NCI-H2107 (cell line): ENCODE measurements at places on chromosomes 16 and 17.
A peak's percentile ranks its signal among the peaks of the same experiment; 100 is the strongest.

GRCh38 chr17:44335968-44336367 is 9.1 kb upstream of the GRN start:
- DNase-seq = no peak

DNA sequence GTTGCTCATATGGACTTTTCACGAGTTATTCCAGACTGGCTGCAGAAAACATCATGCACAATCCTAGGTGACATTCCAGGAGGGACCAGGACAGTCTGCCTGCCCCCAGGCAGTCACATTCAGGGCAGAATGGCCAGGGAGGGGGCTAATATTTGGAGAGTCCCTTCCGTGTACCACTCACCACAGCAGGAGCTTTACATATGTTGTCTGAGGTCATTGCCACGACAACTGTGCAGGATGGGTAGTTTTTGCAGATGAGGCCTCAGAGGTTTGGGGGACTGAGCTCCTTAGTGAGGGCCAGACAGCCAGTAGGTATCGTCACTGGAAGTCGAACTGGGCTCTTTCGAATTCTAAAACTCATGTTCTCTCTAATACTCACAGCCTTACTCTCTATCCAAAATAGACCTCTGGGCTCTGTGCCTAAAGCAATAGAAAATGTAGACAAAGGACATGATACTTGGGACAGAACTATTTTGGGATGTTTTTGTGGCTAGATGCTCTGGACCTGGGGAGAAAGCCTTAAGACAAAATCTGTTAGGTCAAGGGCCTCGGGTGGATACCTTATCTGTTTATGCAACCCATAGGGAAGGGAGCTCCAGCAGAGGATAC is 338.5 kb downstream of the MAF start:
- no peak for DNase-seq

DNA sequence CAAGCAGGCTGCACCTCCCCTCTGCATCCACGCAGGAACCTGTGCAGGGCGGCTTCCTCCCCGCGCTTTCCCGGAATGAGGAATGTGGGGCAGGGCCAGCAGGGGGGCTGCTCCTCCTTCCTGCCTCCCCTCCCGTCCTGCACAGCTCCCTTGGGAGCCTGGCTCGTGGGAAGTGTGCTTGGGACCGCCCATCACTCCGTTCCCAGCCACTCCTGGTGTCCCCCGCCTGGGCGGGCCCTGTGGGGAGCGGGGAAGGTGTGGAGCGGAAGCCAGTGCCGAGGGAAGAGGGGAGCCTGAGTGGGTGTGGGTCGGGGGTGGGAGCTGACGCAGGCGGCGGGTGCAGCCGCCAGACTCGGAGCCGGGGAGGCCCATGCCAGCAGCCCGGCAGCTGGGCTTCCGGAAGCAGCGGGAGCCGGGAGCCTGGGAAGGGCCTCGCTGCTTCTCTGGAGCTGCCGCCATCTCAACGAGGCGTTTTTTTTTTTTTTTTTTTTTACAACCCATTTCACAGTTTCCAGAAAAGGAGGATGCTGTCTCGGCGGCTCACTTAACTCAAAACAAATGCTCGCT is 24.1 kb downstream of the BAHCC1 start:
- DNase-seq = peak; percentile 86

GRCh38 chr17:79142375-79142774 is 67.8 kb downstream of the ENGASE start:
- no peak for DNase-seq

DNA sequence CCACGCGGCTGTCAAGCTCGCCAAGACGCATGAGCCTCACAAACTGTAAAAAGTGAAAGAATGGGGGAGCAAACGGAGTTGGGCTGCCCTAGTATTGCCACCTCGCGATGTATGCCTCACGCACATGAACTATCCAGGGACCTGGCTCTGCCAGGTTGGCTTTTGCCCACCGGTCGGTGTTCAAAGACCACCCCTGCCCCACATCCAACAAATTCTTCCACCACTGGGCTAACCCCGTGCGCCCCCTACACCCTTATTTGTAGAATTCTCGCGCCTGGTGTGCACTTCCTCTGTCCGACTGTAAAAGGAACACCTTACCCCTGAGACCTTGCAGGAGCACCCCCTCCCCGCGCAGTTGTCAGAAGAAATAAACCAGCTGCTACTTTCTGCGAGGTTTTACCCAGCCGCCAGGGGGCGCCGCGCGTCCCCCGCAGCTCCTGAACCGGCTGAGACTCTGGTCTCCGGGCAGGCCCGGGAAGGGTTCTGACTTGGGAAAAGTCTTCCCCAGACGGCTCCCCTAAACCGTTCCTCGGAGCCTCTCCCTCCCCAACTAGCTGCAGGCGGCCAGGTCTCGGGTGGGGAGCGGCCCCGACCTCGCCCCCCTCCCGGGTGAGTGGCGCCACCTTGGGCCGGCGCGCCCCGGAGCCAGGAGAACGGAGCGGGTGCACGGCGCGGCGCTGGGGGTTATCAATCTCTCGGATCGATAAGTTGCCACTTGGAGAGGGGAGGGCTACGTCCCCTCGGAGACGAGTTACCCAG is 1.7 kb upstream of the ZNF423 start:
- no peak for DNase-seq

GRCh38 chr17:65820811-65821210 is 259.4 kb upstream of the AXIN2 start:
- no peak for DNase-seq

- no peak for DNase-seq
Observed at GRCh38 chr16:31327646-31328225, 27.2 kb upstream of the ITGAX start.

GRCh38 chr16:78362524-78363135 is 263.2 kb downstream of the WWOX start:
- no peak for DNase-seq

GRCh38 chr16:73071131-73071940 is 23.4 kb upstream of the ZFHX3 start:
- DNase-seq = peak; percentile 70

- DNase-seq = no peak
Observed at GRCh38 chr16:85473909-85474620, 139.1 kb upstream of the GSE1 start.

- no peak for DNase-seq
Observed at GRCh38 chr17:7548585-7549400, at the start of gene TNFSF12. Gene TNFSF12, plus strand, starts transcription at chr17:7549058. Its CDS starts 96 bp downstream, at chr17:7549154.

- DNase-seq = peak; percentile 89
Observed at GRCh38 chr17:76737676-76738467, at the start of gene MFSD11. Gene MFSD11, plus strand, starts transcription at chr17:76738119. Its CDS starts 234 bp downstream, at chr17:76738353.

GRCh38 chr17:17722081-17722905 is 41.0 kb downstream of the RAI1 start:
- DNase-seq = no peak

DNA sequence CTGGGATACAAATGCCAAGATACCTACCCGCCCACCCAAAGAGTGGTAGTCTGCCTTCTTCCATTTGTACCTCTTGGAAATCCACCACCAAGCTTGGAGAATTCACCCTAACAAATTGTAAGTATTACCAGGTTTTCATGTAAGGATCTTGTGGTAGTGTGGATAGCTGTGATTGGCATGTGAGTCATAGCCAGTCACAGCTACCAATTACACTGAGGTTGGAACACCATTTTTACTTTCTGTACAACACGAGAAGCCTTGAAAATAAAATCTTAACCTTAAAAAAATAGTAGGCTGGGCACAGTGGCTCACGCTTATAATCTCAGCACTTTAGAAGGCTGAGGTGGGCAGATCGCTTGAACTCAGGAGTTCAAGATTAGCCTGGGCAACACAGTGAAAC is 18.5 kb upstream of the SLC35G3 start:
- no peak for DNase-seq

- DNase-seq = no peak
Observed at GRCh38 chr16:17470182-17470907, 415 bp downstream of the XYLT1 start.

- no peak for DNase-seq
Observed at GRCh38 chr16:82756283-82756599, 129.5 kb downstream of the CDH13 start.

DNA sequence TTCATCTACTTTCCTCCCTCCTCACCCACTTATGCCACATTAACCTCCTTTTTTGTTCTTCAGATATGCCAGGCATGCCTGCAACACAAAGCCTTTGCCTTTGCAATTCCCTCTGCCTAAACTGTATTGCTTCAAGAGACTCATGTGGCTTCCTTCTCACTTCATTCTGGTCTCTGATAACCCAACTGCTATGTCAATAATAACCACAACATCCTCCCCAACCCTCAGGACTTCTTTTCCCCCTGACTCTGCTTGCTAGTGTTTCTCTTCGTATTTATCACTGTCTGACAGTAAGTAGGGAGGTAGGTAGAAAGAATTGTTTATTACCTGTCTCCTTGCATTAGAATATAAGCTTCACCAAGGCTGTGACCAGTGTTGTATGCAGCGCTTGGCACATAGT is 22.4 kb downstream of the RBL2 start:
- no peak for DNase-seq

- DNase-seq = peak; percentile 34
Observed at GRCh38 chr17:28547623-28548416, 4.6 kb downstream of the UNC119 start.

- DNase-seq = no peak
Observed at GRCh38 chr17:80831491-80831890, 160.2 kb upstream of the CHMP6 start.

DNA sequence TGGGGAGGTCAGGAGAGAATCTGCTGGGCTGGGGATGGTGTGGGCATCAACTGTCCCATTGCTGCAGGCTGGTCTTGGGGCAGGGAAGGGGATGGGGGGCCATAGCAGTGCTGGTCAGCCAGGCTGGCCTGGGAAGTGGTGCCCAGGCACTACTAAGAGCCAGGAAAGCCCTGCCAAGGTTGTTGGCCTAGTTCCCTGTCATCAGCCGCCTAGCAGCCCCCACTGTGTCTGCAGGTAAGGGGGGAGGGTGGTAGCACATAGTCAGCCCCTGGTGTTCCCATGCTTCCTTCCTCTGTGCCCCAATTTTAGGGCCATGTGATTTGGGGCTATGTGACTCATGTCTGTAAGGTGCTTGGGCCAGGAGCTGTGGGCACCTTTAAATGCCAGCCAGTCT is 17.8 kb downstream of the GJD3 start:
- DNase-seq = no peak

DNA sequence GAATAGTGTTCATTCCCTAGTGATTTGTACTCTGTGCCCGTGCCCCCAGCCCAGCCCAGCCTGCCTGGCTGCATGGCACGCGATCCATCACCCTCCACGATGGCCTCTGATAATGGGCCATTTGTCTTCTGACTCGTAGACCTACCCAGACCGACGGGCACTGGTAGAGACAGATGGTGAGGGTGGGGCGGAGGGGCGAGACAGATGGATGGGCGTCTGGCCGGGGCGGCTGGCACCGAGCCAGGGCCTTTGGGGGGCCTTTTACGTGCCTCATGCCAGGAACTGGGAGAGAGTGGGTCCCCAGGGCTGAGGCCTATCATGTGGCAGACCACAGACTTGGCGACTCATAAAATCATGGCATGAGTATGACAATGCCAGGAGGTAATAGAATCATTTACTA is 25.4 kb downstream of the CRHR1 start:
- no peak for DNase-seq

- no peak for DNase-seq
Observed at GRCh38 chr16:706189-707061, 824 bp upstream of the FBXL16 start.

- DNase-seq = no peak
Observed at GRCh38 chr17:10789694-10790271, 14.1 kb downstream of the TMEM238L start.

DNA sequence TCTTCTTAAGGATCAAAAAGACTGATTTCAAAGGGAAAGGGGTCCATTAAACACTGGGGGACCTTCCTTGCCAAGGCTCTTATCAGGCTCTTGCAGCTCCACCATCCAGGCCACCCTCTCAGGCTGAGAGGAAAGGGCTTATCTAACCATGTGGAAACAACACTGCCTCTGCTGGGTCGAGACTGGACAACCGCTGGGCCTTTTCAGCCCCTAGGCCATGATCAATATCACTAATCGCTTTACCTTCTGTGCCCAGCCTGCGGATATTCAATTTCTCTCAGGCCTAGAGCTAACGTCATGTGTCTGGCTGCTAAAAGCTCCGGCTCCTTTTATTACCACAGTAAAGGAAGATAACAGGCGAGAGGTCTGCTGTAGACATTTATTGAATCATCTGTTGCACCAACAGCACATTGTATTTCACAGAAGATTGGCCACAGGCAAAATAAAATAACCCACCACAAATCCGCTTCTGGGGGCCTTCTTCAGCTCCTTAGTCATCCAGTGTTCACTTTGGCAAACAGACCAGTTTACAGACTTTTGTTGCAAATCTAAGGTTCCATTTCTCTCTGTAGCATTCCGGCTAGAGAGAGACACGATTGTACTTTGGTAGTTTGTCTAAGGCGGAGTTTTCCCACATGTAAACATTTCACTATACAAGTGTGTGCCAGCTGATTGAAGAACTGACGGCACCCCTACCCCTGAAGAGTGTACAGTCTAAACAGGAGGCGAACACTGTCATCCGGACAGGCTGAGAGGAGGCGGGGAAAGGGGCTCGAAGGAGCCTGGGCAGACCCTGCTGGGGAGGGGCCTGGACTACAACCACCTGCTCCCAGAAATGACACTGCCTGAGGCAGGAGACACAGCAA is 13.9 kb downstream of the CYB561 start:
- no peak for DNase-seq

DNA sequence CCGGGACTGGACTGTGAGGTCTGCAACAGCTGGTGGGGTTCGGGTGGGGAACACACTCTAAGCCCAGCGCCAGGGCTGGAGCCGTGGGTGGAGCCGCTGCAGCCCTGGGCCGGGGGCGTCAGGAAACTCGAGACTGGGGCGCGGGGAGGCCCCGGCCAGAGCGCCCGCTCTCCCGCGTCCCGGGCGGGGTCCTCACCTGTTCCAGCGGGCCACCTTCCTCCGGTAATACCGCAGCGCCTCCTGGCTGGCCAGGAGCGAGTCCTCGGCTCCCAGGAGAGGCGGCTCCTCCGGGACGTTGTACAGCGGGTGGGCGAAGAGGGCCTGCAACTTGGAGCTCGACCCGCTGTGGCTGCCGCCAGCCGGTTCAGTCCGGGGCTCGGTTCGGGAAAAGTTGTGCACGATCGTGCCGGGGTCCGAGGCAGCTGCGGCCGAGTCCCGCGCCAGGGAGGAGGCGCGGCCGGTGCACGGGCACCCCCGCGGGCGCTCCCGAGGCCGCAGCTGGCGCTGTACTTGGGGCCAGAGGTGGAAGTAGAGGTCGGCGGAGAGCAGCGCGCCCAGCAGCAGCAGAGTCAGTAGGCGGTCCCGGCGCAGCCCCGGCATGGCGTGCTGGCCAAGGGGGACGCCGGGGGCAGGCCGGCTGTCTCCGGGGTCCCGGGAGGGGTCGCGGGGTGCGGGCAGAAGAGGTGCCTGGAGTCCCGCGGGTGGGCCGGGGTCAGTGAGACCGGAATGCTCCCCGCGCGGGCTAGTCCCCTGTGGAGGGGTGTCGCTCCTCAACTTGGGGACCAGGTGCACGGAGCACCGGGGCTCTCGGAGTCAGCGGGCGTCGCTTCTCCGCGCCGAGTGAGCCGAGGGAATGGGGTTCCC is 868 bp downstream of the FAM20A start:
- DNase-seq = no peak
